KG1 (cell line): ENCODE measurements at places on chromosomes 12 and 14.
A peak's percentile ranks its signal among the peaks of the same experiment; 100 is the strongest.

GRCh38 chr14:51869411-51870100, 9.1 kb downstream of the GNG2 start:
- DNase-seq = no peak

- DNase-seq = no peak
Measured at GRCh38 chr12:109170324-109170723, 53.9 kb downstream of the ACACB start.

DNA sequence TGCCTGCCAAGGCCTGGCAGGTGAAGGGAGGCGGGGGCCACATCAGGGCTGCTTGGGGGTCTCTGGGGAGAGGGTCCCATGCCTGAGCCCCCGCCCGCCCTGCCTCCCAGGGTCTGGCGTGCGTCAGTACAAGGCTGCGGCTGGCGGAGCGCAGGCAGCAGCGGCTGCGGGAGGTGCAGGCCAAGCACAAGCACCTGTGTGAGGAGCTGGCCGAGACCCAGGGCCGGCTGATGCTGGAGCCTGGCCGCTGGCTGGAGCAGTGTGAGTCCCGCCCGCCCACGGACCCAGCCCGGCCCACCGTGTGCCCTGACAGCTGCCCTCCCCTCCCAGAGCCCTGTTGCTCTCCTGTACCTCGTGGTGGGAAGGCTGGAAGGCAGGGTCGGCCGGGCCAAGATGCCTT, 40.7 kb downstream of the KIF26A start:
- DNase-seq = no peak

DNA sequence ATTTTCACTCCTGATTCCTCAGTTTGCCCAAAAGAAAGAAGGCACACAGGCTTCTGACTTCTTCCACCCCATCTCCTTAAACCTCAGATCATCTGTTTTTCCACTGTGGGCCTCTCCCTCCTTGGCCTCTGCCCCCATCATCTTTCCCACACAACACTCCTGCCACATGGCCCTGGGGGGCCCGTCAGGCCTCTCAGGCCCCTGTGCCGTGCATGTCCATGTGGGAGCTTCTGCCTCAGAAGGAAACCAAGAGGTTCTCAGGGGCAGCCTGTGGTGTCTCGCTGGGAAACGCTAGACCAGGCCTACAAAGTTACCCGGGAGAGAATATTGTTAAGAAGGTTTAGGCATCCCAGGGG, 8.0 kb downstream of the KLHL33 start:
- DNase-seq = peak; percentile 66

- DNase-seq = no peak
Measured at GRCh38 chr14:23562822-23563472, 4.6 kb downstream of the AP1G2 start.

DNA sequence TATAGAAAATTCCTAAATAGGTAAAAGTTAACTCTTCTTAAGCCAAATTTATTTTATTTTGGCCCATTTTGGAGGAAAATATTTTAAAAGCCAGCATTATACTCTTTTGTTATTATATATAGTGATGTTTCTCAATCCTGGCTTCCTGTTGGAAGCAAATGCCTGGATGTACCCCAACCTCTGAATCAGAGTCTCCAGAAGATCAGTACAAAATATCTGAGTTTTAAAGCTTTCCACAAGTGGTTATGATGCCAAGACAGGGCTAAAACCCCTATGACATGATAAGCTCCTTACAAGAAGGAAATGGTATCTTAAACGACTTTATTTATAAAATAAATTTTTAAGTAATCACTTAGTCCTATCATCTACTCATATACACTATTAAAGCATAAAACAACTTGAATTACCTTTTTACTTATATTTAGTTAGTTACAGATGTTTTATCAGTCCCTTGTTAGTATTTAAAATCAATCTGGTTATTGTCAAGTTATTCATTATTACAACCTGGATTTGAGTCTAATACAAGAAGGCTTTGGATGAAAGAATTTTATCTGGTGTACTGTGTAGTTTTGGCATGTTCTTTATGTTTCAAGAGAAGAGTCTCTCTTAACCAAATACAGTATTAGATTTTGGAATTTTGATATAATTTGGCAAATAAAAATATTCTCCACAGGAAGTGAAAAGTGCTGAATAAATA, 238.1 kb downstream of the SLC2A13 start:
- DNase-seq = no peak

DNA sequence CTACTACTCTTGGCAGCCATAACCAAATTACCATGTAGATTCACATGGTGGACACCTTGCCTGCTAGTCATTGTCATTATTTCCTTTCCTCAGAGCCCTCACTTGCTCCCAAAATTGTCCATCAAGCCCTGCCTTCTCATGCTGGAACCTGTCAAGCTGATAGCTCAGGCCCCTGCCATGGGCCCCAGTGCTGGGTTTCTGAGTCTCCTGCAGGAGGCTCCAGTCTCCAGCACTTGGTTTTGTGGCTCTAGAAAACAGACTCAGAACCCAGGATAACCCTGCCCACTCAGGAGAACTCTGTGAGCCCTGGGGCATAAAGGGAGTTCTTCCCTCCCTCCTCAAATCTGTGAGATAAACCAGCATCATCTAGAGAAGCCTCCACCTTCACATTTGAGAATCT, 10.8 kb downstream of the KRT71 start:
- DNase-seq = no peak

DNA sequence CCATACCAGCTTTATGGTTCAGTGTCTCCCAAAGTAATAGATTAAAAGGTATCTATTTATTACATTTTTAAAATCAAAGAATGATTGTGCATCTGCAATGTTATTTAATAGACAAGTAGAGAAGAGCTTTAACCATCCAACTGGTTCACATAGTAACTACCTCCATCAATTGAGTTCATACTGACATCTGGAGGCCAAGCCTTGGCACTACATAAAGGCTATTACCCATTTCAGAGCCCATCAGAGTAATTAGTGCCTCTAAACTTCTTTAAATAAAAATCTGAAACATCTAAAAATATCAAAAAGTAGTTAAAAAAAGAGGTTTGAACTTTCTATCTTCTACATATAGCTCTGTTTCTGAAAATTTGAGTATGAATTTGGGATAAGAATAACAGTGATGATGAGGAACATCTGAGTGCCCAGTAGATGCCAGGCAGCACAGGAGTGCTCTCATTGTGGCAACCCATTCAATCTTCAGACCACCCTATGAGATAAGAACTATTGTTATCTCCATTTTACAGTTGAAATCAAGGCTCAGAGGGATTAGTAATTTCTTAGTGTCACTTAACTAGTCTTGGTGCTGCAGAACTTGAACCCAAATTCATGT, 132.9 kb upstream of the DAAM1 start:
- DNase-seq = peak; percentile 11

- DNase-seq = no peak
Measured at GRCh38 chr14:101624536-101624935, 63.2 kb downstream of the DIO3 start.

DNA sequence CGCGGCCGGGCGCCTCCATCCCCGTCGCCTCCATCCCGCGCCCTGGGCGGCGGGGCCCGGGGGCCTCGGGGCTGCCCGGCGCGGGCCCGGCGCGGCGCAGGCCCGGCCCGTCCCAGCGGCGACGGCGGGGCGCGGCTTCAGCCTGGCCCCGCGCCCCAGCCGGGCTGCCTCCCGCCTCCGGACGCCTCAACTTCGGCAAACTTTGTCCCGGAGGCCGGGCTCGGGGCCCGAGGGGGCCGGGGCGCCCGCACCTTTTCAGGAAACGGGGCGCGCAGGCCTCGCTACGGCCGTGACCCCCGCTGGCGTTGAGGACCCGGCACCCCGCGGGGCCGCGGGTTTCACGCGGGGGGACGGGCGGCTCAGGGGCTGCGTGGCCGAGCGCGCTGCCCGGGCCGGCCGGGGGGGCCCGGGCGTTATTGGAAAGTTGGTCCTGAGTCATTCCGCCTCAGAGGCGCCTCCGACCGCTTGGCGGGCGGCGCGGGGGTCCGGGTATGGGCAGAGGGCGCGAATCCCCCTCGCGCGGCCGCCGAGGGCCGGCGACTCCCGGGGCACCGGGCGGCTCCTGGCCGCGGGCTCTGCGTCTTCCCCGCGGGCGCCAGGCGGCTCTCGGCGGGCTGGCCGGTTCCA, 575 bp downstream of the TRAF3 start:
- DNase-seq = no peak

GRCh38 chr14:39099748-39100147, 3.3 kb downstream of the SEC23A start:
- DNase-seq = no peak

DNA sequence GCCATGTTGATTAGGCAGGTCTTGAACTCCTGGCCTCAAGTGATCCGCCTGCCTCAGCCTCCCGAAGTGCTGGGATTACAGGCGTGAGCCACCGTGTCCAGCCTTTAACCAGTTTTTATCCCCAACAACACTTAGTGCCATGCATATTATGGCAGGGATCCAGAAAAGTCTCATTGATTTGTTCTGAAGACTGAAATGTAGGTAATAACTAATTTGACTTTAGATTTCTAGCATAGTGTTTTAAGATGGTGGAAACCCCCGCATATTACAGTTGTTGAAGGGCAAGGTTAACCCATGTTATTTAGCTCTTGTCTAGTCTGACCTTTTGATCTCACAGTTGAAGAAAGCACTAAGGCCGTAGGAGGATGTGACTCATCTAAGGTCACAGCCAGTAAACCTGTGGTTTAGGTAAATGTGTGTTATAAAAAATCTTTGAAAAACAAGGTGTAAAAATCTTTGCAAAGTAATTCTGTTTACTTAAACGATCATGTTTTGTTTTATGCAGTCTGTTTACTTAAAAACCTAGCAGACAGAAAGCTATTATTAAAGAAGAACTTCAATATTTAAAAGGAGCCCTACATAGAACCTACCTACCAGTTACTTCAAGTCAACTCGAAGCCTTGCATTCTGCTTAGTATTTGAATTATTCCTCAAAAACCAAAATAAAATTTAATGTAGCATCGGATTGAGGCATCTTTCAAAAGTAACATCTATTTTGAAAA, 24.8 kb downstream of the BICDL1 start:
- no peak for DNase-seq
